ENCODE measurements at places on chromosomes 16 and 17. TPM values are rescaled to one million over a fixed set of nuclear protein-coding genes. Genes with fewer than 3 reads are reported as not detected.

DNA sequence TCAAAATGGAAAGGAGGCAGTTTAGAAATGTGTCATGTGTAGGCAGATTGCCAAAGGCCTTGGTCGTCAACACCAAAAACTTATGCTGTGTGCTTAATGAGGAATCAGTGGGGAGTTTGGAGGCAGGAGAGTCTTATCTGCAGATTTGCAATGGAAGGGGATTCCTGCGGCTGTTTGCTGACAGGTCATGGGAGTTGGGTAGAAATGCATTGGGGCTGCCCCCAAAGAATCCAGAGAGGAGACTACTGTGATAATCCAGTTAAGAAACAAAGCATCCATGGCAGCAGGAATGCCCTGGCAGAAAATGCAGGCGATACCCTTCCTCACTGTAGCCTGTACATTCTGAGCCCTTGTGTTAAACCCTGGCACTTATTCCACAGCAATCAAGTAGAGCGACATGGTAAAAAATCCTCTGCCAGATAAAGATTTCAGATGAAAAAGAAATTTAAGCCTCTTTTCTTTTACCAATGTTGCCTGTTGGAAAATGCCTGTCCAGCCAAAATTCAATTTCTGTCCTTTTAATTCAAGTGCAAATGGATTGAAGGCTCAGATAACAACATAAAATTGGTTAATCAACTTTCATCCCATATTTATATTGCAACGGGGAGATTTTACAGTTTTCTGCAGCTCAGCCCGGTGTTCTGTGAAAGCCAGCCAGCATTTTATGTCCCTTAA is 491.0 kb upstream of the CDH5 start:
- no peak for DNase-seq

- no peak for DNase-seq
Measured at GRCh38 chr17:82214012-82214628, 1.5 kb upstream of the CCDC57 start.

DNA sequence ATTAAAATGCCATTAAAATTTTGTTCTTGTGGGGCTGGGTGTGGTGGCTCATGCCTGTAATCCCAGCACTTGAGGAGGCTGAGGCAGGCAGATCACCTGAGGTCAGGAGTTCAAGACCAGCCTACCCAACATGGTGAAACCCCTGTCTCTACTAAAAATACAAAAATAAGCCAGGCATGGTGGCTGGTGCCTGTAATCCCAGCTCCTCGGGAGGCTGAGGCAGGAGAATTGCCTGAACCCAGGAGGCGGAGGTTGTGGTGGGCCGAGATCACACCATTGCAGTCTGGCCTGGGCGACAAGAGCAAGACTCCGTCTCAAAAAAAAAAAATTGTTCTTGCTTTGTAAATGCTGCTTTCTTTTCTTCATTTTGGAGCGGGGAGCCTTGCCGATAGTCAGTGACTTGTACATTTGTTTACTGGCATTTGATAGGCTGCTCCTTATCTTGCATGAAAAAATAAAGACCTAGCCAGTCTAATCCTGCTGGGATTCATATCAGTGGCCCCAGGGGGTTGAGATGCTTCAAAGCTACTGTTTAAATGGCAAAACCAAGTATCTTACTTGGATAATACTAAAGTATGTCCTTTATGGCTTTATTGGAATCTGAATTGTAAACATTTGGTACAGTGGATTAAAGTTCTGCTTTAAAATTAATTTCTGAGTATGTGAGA is 3.3 kb upstream of the CLTC start:
- no peak for DNase-seq

GRCh38 chr16:66030036-66030435 is 336.5 kb upstream of the CDH5 start:
- no peak for DNase-seq

- no peak for DNase-seq
Measured at GRCh38 chr17:79089720-79090442, 15.3 kb downstream of the ENGASE start.

DNA sequence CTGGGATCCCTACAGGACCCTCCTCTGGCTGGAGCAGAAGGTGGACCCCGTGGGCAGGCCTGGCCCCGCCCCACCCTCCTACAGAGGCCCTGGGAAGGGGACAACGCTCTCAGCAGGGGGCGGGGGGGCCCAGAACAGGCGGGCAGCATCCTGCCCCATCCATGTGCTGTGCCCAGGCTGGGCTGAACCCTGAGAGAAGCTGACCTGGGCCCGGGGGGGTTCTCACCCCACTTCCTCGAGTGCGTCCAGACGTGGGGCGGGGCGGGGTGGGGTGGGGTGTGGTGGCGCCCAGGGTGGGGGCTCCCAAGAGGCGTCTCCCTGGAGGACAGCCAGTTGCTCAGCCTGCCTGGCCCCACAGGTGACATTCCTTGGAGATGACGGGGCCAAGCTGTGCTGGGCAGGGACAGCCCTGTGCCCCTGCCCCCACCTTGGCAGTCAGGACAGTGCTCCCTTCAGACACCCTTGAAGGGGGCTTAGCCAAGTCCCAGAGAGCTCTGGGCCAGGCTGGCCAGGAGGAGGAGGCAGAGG is 390 bp upstream of the UNC13D start:
- no peak for DNase-seq

GRCh38 chr17:72795941-72796340 is 296.5 kb downstream of the SLC39A11 start:
- no peak for DNase-seq

Gene PARN
- 25.9 TPM for total RNA-seq
